ENCODE measurements at places on chromosomes 3 and 15.
A peak's percentile ranks its signal among the peaks of the same experiment; 100 is the strongest.

- DNase-seq: no peak
Observed at GRCh38 chr15:25764980-25765735, 98.0 kb downstream of the ATP10A start.

DNA sequence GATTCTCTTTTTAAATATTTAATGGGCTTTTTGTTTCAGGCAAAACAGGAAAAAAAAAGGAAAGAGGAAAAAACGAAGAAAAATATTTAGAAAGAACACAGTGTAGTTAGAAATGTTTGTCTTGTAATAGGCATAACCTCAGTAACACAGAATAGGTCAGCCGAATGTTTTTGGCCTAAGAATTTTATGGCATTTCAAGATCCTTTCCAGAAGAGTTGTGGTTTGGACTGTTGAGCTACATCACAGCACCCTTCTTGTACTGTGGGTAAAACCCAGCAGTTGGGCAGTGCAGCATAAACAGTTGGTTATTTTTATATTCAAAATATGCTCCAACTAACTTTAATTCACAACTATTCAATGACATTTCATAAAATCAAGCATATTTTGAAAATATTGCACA lies 474.4 kb upstream of the AGTR1 start:
- DNase-seq: peak; percentile 42

DNA sequence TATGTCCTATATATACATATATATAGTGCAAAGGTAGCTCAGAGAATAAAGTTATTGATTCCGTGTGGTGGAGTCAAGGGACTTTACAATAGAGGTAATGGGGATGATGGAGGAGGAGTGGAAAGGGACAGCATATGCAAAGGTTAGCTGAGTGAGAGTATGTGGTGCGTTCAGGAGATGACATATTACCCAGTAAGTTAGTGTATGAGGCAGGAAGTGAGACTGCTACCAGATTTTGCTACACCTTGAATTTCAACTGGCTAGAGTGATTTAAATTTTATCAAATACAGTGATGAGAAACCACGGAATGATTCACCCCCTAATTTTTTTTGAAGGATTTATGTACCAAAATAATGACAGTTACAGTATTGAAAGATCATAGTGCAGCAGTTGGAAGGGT lies 2.8 kb downstream of the ACTL6A start:
- no peak for DNase-seq

DNA sequence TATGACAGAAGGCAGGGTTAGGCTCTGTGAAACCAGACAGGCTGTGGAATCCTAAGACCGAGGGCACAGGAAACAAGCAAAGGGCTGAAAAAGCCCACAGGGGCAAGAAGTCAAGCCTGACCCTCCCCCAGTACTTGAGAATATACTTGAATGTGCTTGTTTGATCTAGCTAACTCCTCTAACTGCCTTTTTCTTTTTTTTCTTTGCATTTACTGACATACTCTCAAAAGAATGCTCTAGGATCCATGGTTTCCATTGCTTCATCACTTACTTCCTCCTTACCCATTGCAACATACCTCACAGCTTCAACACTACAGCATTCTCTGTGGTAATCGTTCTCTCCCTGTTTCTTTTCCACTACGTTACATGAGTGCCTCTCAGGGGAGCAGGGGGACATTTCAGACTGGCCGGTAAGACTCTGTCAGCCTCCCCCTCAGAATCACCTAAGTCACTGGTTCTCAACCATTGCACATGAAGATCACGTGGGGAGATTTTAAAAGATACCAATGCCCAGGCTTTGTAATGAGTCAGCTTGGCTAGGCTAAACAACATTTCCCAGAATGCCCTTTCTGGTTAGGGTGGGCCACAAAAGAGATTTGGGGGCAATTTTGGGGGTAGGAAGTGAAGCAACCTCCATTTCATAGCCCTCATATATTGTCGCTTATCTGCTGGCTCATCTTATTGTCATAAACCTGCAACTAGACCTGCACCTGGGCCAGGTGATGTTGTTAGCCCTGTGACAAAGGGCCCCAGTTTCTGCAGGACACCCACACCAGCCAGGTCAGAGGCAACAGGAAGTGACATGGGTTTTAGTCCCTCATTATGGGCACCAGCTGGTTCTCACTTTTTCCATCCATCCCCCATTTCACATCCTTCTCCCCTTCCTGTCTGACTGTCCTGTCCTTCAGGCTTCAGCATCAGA lies 24.6 kb upstream of the RSL24D1 start:
- peak; percentile 95 for DNase-seq

DNA sequence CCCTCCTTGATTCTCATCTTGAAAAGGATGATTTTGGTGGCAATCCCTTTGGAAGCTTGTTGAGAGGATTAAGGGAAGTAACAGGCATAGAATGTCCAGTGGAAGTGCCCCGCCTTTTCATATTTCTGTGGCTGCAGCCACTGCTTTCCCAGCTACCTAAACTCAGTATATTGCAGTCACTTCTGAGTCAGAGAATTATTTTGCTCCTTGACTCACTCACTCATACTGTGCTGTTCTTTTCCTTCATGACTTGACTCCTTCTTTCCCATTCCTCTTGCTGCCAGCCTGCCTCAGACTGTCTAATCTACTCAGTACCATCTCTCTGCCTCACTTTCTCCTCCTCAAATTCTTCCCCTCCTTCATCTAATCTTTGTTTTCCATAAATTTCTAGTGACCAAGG lies 26.5 kb upstream of the POLR2M start:
- DNase-seq: peak; percentile 89

GRCh38 chr3:147730284-147730683 lies 321.1 kb downstream of the ZIC1 start:
- DNase-seq: no peak

- no peak for DNase-seq
Observed at GRCh38 chr15:53251996-53252395, 461.9 kb upstream of the ONECUT1 start.
